ENCODE measurements at places on chromosomes 6 and 20.

DNA sequence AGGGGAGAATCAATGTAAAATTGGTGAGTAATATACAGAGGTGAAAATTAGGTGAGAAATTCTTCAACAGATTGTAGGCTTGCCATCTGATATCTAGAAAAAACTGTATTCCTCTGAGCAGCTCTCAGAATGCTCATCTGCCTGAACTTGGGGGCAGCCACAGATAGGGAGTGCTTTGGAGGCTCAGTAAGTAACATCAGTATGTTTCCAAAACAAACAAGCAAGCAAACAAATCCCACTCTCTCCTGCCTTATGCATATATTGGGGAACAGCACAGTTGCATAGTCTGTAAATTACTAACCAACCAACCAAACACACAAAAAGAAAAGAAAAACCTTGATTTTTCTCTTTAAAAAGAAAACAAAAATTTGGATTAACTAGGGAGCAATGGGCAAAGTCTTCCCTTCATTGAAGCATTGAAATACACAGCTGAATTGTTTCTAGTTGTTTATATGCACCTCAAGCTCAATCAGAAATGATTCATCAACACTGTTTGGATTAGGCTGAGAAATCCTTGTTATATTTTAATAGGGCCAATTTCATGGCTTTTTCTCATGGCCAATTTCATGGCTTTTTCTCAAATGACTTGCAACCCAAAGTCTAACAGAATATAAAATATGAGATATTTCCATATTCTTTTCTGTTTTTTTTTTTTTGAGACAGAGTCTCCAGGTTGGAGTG, 50.1 kb upstream of the DEK start:
- no peak for DNase-seq

GRCh38 chr6:53910834-53911233, 116.0 kb downstream of the LRRC1 start:
- DNase-seq, result no peak

DNA sequence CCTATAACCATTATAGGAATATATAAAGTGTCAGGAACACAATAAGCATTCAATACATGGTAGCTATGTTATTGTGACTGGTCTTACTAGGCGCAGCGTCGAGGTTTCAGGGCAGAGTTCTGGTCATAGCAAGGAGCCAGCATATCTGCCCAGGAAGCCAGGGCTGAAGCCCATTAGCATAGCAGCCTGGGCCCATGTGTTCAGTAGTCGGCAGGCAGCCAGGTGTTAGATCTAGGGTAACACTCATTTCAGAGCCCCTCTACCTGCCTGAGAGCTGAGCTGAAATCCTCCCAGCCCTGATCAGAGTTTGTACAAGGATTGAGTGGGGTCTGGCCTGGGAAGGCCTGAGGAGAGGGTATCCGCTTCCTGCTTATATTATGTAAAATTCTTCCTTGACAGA, 32.1 kb downstream of the C20orf173 start:
- DNase-seq, result no peak

DNA sequence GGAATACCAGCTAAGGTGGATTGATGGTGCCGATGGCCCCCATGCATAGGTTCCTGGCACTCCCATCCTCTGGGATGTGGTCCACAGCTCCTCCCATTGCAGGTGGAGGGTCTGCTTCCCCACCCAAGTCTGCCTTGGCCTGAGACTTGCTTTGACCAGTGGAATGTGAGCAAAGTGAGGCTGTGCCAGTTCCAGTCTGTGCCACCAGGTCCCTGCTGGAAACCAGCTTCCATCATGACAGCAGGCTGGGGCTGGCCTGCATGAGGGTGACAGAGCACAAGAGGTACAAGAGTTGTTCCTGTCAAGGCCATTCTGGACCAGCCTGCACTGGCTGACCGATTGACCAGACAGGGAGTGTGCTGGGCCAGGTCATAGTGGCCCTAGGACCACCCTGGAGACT, 27.0 kb upstream of the CCR6 start:
- no peak for DNase-seq

- DNase-seq, result no peak
These were observed 14.5 kb upstream of the KIFC1 start for GRCh38 chr6:33377171-33377570.

DNA sequence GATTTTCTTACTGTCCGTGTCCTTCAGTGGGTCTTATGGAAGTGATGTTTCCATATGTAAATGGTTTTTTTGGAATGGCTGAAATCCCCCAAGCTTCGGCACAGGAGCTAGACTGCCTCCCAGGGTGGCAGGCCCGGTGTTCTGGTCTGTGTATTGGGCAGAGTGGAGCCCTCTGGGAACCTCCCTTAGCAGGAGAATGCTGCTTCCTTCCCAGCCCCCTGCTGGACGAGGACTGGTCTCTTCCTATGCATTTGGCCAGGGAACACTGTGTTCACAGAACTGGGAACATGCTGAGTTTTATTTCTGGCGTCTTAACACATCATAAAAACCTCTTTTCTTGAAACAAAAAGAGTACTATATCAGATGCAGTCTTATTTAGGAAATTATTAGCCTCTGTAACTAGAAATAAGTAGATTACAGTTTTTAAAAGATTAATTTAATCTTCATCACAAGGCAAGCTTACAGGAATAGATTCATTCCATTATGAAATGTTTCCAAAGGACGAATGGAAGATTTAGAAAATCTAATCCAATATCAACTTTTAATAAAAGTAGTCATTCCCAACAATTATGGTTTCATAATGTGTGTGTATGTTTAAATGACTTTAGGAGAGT, 56.6 kb downstream of the SYTL3 start:
- no peak for DNase-seq

- no peak for DNase-seq
These were observed 12.1 kb upstream of the MRPS18A start for GRCh38 chr6:43699564-43700186.

GRCh38 chr6:41599015-41599851, 39.0 kb upstream of the MDFI start:
- no peak for DNase-seq

DNA sequence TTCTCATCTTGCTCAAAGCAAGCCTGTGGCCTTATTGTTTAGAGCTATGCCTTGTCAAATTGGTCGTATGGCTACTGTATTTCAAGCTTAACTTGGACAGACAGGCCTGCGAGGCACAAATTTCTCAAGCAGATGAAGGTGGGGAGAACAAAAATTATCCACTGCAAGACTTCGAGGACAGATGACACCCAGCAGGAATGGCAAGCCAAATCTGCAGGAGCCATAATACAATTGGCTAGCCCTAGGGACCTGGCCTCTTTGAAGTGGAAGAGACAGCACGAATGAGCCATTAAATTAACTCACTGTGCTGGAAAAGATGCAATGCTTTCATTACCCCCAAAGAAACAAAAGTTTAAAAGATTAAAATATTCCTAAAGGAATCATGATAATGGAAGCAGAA, 5.0 kb upstream of the BLOC1S5 start:
- no peak for DNase-seq

- no peak for DNase-seq
These were observed 38.3 kb upstream of the PDYN start for GRCh38 chr20:2032168-2032567.

- no peak for DNase-seq
These were observed 27.8 kb downstream of the NOL4L start for GRCh38 chr20:32557319-32557718.

GRCh38 chr6:16622193-16622592, 139.1 kb downstream of the ATXN1 start:
- DNase-seq, result no peak

GRCh38 chr6:139109558-139109957, 25.3 kb upstream of the HECA start:
- DNase-seq, result no peak

Measured in stimulated activated naive CD4-positive, alpha-beta T cell (primary cell).